ENCODE measurements at places on chromosomes 13 and 19. TPM values are rescaled to one million over a fixed set of nuclear protein-coding genes. Genes with fewer than 3 reads are reported as not detected.

- peak; percentile 45 for DNase-seq
Measured at GRCh38 chr19:6677883-6678689, 8.1 kb upstream of the TNFSF14 start.

DNA sequence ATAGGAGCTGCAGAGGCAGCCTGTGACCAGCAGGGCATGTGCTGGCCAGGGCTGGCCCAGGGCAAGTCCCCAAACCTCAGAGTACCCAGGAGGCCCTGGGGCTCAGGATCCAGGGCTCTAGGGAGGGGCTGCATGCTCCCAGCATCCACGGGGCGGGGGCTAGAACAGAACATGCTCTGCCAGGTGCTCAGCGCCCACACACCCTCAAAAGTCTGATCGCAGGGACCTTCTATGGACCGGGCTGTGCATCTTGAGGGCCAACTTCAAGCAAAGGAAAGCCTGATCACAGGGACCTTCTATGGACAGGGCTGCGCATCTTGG is 33.5 kb downstream of the ELL start:
- DNase-seq: no peak

DNA sequence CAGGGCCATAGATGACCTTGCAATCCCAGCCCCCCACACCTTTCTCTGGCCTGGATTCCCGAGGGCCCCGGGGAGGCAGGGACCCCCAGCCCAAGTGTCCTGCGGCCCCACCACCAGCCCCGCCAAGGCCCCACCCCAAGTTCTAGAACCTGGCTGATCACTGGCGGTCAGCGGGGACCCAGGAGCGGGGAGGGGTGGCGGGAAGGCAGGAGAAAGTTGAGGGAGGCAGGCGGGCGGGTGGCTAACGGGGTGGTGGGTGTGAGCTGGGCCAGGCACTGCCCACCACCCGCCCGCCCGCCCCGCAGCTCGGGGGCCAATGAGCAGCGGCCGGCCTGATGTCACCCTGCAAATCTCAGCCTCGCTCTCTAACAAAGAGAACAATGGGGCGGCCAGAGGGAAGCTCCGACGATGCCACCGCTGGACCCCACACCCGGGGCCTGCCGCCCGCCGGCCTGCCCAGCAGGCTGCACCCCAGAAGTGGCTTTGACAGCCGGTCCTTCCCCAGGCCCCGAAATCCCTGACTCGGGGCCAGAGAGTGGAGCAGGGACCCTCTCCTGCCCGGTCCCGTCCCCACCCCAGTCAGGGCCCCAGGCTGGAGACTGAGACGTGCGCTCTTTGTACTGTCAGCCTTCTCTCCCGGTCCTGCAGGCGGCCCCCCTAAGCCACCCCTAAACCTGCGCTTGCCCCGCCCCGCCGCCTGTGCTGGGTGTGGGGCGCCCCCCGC is 1.6 kb downstream of the MEX3D start:
- peak; percentile 61 for DNase-seq

GRCh38 chr13:64540468-64540867 is 2689.7 kb downstream of the PCDH9 start:
- no peak for DNase-seq

DNA sequence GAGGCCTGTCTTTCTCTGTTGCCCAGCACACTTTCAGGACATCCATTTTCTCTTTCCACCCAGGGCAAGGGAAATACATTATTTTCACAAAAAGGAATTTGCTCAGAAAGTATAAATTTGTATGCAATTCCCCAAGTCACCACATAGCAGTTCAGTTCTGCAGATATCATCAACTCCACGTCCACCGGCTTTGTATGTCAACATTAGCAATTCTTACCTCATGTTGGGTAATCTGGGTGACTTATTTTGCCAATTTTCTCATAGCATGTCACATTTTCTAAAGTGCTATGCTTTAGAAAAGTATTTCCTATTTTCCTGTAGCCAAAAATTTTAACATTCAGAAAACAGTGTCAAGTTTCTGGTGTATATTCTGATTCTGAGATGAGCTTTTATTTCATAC is 501.8 kb downstream of the EFNB2 start:
- no peak for DNase-seq

GRCh38 chr13:48944221-48944620 is 31.5 kb upstream of the FNDC3A start:
- no peak for DNase-seq

RASL11A gene
- total RNA-seq: 49.2 TPM
